ENCODE measurements at places on chromosomes 1 and 21.

DNA sequence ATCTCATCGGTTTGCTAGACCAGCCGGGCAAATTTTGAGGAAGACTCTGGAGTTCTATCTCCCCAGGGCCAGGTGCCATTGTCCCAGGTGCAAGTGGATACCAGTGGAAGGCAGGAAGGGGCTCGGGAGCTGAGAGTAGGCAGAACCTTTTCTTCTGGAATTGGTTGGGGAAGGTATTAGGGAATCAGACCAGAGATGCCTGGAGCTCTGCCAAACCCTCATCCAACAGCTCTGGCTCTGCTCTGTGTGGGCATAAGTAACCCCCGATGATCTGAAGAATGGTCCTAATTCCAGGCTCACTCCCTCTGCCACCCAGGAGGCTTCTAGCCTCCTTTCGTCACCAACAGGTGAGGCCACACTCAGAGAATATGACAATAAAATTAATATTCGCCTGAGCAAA, 69.9 kb downstream of the PGBD5 start:
- no peak for DNase-seq

GRCh38 chr21:44931137-44931500, 8.7 kb upstream of the SLX9 start:
- DNase-seq = no peak

GRCh38 chr1:201020040-201020591, 3.4 kb downstream of the KIF21B start:
- DNase-seq = no peak

GRCh38 chr1:222310836-222311235, 237.1 kb downstream of the HHIPL2 start:
- no peak for DNase-seq

GRCh38 chr1:170354246-170354645, 177.7 kb upstream of the GORAB start:
- DNase-seq = no peak

DNA sequence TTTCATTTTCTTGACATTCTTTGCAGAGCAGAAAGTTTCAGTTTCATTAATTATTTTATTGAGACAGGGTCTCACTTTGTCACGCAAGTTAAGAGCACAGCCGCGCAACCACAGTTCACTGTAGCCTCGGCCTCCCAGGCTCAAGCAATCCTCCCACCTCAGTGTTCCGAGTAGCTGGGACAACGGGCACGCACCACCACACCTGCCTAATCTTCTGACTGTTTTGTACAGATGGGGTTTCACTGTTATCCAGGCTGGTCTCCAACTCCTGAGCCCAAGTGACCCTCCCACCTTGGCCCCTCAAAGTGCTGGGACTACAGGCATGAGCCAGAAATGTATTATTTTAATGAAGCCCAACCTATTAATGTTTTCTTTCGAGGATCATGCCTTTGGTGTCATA, 3.0 kb upstream of the SPATC1L start:
- DNase-seq = no peak

DNA sequence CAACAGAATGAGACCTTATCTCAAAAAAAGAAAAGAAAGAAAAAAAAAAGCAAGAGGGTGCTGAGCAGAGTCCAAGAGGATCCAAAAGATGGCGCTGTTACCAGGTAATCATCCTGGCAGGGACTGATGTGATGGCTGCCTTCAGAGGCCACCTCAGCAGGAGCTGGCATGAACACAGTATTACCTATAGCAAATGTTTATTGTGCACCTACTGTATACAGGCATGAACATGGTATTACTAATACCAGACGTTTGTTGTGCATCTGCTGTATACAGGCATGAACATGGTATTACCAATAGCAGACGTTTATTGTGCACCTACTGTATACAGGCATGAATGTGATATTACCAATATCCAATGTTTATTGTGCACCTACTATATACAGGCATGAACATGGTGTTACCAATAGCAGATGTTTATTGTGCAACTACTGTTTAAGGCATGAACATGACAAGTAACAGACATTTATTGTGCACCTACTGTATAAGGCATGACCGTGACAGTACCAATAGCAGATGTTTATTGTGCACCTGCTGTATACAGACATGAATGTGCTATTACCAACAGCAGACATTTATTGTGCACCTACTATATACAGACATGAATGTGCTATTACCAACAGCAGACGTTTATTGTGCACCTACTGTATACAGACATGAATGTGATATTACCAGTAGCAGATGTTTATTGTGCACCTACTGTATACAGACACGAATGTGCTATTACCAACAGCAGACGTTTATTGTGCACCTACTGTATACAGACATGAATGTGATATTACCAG, 115.1 kb upstream of the TMEM51 start:
- peak; percentile 58 for DNase-seq

- DNase-seq = no peak
These were observed 273.4 kb downstream of the VAV3 start for GRCh38 chr1:107691540-107691939.

DNA sequence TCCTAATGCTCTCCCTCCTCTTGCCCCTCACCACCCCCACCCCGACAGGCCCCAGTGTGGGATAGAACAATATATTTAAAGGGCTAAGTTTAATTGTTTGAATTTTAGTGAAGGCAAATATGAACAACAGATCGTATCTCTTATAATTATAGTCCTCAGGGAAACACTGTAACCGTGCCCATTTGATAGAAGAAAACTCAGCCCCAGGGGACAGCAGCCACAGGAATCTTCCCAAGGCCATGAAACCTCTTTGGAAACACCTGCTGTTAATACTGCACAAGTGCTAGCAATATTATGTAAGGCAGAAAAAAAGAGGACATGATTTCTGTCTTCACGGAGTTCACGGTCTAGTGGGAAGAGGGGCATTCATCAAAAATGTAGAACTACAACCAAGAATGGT, 142.2 kb downstream of the URB2 start:
- DNase-seq = no peak

GRCh38 chr1:119883826-119884225, 12.5 kb downstream of the ADAM30 start:
- DNase-seq = no peak

DNA sequence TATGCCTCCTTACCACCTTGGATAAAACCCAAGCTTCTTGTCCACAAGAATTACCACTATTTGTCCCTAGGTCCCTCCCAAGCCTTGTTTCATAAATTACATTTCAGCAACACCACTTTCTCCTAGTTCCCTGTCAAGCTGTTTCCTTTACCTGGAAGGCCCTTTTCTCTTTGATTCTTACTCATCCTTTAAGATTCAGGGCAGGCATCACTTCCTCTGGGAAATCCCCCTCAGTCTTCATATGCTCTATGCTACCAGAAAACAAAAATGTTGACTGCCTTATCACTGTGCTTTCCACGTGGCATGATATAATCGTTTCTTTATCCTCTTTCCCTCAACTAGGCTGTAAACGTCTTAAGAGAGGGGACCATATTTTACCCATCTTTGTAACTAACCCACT, 102.7 kb downstream of the LYST start:
- DNase-seq = no peak

GRCh38 chr1:117225931-117226330, 15.2 kb upstream of the VTCN1 start:
- DNase-seq = no peak

- peak; percentile 27 for DNase-seq
These were observed 131.2 kb downstream of the TRABD2B start for GRCh38 chr1:47865881-47866535.

GRCh38 chr1:152926091-152926490, 17.7 kb downstream of the IVL start:
- peak; percentile 30 for DNase-seq

GRCh38 chr1:61539720-61540462, 185.1 kb downstream of the TM2D1 start:
- DNase-seq = no peak

GRCh38 chr21:37927711-37928110, 11.5 kb upstream of the KCNJ6 start:
- DNase-seq = no peak

- no peak for DNase-seq
These were observed 39.1 kb upstream of the KIF21B start for GRCh38 chr1:201062511-201063091.

GRCh38 chr1:50522691-50523342, 99.6 kb upstream of the DMRTA2 start:
- no peak for DNase-seq

- DNase-seq = no peak
These were observed 42.8 kb downstream of the C8A start for GRCh38 chr1:56897150-56898004.

DNA sequence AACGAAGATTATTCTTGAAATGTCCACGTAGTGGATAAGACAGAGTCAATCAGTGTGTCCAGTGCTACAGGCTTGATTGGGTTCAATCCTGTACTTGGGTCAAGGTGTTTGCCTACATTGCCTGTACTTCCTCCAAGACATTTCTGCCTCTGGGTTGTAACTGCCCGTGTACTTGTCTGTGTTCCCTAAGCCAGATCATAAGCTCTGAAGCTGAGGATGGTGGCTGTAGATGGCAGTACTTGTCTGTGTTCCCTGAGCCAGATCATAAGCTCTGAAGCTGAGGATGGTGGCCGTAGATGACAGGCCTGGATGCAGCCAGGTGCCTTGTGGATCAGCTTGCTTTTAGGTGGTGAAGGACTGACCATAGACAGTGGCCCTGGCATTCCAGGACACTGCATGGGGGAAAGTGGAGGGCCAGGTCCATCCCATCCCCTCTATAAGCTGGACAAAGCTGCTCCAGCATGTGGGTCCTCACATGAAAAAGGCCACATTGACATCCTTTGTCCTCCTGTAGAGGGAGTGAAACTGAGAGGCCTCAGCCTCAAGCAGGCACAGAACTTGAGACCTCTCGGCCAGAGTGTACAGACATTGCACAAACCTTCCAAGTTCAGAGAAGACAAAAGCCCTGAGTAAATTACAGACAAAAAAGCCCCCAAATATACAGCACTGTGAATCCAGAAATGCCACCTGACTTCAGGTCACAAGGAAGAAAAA, 2.0 kb upstream of the SRM start:
- DNase-seq = no peak

DNA sequence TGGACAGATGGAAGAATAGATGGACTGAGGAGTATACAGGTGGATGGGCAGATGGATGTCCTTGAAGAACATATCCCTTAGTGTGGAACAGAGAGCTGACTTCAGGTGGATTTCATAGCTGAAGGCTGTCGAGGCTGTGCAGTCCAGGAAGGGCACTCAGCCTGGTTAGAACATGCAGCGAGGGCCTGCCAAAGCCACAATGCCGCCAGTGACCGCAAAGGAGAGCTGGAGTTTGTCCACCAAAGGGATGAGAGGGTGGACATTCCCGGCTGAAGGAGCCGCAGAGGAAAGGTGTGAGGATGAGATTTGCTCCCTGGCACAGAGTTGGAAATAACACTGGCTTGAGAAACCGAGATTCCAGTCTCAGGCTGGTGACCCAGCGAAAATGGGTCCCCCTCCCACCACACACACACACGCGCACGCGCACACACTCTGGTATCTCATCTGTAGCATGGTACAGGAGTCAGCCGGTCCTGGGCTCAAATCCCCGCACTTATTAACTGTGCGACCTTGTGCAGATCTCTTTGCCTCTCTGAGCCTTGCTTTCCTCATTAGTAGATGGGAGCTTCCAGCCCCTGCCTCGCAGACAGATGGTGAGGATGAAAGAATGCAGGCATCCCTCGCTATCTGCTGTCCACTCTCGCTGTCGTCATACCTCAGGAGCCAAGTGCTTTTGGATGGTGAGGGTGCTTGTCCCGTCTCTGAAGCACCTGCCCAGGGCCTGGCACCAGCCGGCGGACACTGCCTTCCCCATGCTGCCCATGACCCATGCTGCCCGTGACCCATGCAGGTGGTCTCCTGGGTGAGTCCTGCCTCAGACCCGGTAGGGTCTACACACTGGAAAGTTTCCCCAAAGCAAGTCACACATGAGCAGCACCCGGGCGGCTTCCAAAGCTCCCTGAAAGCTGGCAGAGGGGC, 26.8 kb upstream of the EFHD2 start:
- no peak for DNase-seq

GRCh38 chr1:97621955-97622354, 298.9 kb downstream of the DPYD start:
- DNase-seq = no peak

DNA sequence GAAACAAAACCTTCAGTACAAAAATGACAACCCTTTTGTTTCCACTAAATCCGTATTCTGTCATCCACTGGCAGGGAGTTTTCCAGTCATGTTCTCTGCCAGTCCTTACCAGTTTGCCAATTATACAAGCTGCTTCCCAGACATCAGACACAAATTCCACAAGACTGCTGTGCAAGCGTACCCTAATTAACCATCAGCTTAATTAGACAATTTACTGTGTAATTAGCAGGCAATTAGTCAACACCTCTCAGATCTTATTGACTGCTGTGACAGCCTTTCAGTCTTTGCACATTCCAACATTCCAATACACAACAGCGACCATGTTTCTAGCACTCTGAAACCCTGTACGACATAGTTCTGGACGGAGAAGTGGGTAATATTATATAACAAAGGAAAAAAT, 420.1 kb downstream of the DPYD start:
- no peak for DNase-seq

- no peak for DNase-seq
These were observed 10.3 kb downstream of the MORN1 start for GRCh38 chr1:2380816-2381591.

DNA sequence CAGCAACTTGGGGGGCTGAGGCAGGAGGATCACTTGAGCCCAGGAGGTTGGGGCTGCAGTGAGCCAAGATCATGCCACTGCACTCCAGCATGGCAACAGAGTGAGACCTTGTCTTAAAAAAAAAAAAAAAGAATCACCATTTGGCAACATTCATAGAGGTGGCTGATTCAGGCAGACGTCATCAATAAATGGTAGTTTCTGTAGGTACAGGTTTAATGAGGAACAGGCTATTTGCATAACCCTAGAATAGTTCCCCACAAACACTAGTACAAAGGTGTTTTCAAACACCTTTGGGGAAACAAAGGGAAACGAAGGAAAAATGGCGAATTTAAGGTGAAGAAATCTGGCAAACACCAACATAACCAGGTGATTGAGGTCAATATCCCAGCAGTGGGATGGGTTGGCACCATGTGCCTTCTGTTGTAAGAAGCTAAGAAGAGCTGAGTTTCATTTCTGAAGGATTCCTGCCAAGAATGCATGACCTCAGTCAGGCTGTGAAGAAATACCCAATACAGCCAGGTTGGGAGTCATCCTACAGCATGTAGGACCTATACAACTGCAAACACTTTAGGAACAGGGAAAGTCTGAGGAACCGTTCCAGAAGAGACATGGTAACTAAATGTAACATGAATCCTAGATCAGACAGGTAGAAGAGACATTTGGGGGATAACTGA, 5.6 kb downstream of the LPAR3 start:
- no peak for DNase-seq

DNA sequence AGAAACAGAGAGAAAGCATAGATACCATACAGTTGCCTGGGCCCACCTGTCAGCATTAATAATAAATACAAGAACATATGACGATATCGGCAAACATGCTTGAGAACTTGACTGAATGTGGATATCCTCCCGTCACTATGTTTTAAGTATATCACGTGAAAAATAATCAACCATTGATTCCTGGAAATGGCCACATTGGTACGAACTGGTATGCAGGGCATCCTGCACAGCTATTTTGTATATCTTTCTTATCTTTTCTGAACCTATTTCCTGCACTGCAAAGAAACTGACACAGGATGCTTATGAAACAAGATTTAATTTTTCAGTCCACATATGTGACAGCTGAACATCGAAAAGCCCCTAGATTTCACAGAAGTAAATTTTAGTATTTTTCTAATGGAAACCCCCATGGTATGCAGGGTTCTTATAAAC, 22.8 kb upstream of the RGS1 start:
- no peak for DNase-seq

All from ACHN (cell line).